ENCODE measurements at places on chromosomes 3 and 15. TPM values are rescaled to one million over a fixed set of nuclear protein-coding genes. Genes with fewer than 3 reads are reported as not detected.

DNA sequence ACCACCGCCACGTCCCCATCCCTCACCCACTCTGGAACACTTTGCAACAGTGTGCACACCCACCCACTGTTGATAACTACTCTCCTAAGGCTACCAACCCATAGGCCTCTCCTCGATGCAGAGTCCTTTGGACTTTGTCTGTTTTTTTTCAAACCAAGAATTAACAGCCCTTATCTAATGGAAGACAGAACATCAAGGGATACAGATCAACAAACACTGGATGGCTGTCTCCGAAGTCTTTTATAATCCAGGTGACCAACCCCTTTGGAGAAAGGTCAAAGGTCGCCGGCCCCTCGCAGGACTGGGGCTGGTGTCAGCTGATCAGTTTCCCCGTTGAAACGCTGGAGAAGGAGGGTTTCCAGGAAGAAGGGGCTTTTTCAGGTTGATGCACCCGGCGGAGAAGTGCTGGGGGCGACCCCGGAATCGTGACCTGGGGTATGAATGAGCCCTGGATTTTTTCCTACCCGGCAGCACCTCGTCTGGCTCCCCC lies 532 bp downstream of the B4GALT4 start:
- DNase-seq: peak; percentile 57

DNA sequence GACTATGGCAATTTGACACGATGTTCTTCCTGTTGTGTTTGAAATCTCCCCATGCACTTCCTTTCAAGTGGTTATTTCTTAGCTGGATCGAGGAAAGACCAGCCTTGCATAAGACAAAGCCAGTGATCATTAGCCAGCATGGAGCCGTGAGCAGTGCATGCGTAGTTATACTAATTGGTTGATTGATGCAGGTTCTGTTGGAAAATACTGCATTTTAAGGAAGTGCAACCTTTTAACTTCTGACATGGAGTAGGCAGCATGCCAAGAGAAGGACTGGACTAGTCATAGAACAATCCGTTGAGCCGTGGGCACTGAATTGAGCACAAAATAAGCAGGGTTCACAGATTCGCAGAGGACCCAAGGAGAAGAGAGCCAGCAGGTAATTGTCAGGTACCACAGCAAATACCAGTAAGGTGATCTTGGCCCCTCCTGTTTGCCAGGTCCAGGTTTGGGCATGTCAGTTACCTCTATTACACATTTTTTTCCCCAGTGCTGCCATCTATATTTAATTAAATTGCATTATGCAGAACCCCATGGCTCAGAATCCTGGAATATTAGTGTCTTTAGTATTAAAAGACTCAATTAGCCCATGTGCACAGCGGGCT lies 29.0 kb upstream of the BCL6 start:
- no peak for DNase-seq

DNA sequence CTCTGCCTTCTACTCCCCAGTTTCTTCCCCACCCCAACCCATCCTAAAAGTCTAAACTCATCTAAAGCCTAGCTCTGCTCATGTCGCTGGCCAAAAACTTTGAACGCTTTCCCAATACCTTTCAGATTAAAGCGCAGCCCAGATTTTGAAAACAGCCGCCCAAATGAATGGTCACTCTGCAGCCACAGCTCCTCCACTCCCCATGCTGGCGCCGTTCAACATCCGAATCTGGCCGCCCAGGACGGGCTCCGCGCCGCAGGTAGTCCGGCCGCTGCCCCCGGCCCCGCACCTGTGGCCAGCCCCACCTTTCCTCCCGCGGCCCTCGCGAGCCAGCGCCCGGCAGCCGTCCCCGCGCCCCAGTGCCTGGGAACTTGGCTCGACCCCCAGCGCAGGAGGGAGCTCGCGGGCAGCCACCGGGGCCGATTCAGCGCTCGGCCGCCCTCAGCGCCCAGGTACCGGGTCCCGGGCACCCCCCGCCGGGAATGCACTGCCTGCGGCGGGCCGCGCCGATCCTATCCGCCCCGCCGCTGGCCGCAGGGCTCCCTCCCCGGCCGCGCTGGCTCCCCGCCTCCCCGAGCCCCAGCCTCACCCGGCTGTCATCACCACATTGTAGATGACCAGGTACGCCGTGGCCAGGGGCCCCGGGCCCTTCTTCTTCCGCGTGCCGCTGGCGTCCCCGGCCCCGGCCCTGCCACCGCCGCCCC lies 417 bp downstream of the HACD2 start:
- DNase-seq: peak; percentile 43

- no peak for DNase-seq
These were observed 688.3 kb upstream of the LMCD1 start for GRCh38 chr3:7813365-7813764.

DNA sequence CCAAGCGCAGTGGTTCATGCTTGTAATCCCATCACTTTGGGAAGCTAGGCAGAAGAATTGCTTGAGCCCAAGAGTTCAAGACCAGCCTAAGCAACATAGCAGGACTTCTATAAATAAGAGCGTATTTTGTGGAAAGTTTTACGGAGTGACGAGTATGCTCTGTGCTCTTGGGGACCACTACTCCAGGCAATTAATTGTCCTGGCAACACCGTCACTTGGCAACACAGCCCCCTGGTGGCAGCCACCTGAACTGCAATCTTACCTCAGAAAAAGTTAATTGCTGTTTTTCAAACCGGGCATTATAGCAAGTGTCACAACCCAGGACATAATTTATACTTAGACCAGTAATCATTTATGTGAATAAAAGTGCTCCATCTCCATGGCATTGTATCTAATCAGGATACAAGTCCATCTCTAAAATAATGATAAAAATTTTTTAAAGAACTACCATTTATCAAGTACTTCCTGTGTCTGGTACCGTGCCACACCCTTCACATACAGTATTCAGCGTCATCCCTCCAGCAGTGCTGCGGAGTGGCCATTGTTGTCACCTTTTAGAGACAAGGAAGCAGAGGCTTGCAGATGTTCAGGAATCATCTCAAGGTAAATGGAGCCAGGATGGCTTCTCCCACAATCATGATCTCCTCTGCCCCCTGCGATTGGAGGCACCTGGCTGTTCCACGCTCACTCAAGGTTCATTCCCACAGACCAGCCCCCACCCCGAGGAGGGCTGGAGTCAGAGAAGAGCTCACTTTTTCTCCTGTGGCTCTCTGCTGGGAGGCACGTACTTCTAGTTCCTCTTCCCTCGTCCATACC lies 34.5 kb downstream of the PLA2G4D start:
- peak; percentile 79 for DNase-seq

The IMPG2 gene
- 0.29 TPM for total RNA-seq

GRCh38 chr3:114538211-114538610 lies 244.4 kb downstream of the TIGIT start:
- DNase-seq: no peak

DNA sequence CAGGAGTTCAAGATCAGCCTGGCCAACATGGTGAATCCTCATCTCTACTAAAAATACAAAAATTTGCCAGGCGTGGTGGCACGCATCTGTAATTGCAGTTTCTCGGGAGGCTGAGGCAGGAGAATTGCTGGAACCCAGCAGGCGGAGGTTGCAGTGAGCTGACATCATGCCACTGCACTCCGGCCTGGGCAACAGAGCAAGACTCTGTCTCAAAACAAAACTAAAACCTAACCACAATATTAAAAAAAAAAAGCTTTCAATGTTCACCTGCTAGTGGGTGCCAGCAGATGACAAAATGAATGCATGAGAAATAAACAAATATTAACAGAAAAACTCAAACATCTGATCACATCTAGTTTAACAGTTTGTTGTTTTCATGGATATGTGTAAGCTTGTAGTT lies 9.0 kb downstream of the SLC24A1 start:
- no peak for DNase-seq

- no peak for DNase-seq
These were observed 1438.2 kb downstream of the ZPLD1 start for GRCh38 chr3:103873021-103873420.

DNA sequence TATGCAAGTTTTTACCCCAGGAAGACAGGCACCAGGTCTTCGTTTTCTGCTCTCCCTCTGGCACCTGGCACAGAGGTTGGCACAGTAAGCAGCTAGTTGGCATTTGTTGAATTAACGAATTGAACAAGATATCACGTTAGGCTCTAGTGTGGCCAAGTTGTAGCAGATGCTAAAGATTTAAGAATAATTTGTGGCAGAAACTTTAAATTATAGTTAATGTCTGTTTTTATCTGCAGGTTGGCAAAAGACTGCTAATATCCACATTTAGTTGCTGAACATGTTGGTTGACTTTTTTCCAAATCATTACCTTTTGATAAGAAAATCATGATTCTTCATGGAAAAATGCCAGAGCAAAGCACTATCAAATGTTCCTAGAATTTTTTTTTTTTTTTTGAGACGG lies 8.1 kb downstream of the CHRNA5 start:
- no peak for DNase-seq

GRCh38 chr3:21433751-21434150 lies 317.3 kb downstream of the ZNF385D start:
- DNase-seq: no peak

DNA sequence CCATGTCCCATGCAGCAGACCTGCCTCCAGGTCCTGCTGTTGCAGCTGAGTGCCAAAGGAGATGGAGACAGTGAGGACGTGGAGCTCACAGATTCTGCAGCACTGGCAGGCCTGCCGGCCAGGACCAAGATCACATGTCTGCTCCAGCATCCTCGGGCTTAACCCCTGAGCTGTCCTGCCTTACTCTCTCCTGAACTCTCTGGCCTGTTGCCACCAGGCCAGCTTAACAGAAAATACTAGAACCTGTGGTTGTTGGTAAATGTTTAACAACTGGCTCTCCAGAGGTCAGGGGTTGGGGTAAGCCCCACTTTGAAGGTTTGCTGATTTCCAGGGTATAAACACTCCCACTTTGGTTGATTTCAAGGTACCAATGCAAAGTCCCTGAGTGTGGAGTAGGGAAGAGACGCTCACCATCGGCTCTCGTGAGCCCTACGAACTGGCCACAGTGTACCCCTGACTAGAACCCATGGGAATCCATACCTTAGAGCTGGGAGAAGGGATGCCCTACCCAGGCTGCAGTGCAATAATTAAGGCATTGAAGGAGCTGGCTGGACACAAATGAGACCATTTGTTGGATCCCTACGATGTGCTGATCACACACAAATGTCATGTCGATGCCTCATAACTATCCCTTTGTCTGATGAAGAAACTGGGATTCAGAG lies 147.9 kb downstream of the OR4M2 start:
- no peak for DNase-seq

- DNase-seq: no peak
These were observed 134.0 kb upstream of the THRB start for GRCh38 chr3:24628523-24629258.

The REC114 gene
- not detected for total RNA-seq

GRCh38 chr3:143832433-143832832 lies 15.8 kb downstream of the SLC9A9 start:
- no peak for DNase-seq

DNA sequence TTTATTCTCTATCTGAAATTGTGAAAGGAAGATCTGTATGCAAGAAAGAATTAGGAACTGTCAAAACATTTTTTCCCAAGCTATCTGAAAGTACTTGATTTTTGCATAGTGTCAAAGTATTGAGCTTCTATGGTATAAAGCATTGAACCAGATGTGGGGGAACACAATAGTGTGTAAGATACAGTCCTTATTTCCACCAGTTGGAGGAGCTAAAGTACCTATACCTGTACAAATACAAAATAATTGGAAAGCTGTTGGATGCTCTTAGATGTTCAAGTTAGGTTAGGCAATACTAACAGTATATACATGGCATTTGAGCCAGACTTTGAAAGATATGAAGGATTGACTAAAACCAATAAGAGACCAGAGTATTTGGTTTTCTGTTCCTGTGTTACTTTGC lies 148.4 kb downstream of the B3GALNT1 start:
- DNase-seq: no peak

GRCh38 chr15:100339999-100340398 lies 1.8 kb downstream of the ADAMTS17 start:
- DNase-seq: no peak

- DNase-seq: no peak
These were observed 597 bp upstream of the GBE1 start for GRCh38 chr3:81761904-81762580.

The AHSG gene
- not detected for total RNA-seq

GRCh38 chr3:67601385-67601784 lies 53.0 kb downstream of the SUCLG2 start:
- DNase-seq: no peak

DNA sequence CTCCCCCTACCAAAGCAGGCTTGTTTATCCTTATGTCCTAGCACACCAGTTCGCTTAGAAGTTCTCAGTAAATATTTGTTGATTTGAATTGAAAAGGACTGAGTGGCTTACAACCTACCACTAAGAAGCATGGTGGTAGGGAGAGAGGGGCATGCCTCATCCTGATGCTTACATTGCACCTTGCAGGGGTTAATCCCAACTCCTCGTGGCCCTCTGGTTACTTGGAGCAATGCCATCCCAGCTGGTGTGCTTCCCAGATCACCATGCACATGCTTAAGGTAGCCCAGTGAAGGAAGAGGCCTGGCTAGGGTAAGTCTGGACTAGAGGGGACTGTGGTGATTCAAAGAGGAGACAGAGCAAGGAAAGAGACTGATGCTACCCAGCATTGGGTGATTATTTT lies 253.3 kb downstream of the CLSTN2 start:
- no peak for DNase-seq

DNA sequence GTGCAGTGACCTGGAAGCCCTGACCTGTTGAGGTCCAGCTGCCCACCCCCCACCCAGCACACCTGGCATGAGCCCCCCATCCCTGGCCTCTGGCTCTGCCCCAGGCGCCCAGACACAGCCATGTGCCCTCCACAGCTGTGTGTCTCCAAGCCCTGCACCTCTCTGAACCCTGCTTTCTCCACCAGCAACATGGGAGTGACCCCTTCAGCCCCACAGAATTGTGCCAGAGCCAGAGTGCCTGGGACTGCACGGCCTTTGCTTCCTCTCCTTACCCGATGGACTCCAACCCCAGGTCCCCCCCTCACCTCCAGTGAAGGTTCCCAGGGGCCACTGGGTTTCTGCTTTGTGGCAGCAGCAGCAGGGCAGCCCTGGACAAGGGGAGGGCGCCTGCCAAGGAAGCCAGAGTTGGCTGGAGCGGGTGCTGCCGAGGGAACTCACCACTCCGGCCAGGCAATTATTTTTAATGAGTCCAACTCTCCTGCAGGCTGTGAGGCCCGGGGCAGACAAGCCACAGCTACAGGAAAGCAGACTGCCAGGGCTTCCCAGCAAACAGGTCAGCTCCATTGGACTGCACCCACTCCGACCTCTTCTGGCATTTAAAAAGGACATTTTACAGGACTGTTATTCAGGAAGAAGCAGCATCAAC lies 24.1 kb downstream of the PRR20G start:
- DNase-seq: no peak
